ENCODE measurements at places on chromosomes 2 and 18. TPM values are rescaled to one million over a fixed set of nuclear protein-coding genes. Genes with fewer than 3 reads are reported as not detected.

ELOA2 gene
- total RNA-seq = not detected

SLC4A5 gene
- total RNA-seq = 0.65 TPM

FAM237A gene
- total RNA-seq = not detected

BMP10 gene
- total RNA-seq = not detected

CYTIP gene
- total RNA-seq = not detected

APCDD1 gene
- total RNA-seq = not detected

IFT172 gene
- 15.0 TPM for total RNA-seq

CD8A gene
- total RNA-seq = not detected

POTEI gene
- total RNA-seq = 0.48 TPM

TTC39C gene
- 5.3 TPM for total RNA-seq

UGT1A3 gene
- total RNA-seq = not detected
